Activated B cell treated with CpG ODN at 0.5 μM for 24 hours (primary cell): ENCODE measurements at places on chromosomes 6 and 20. TPM values are rescaled to one million over a fixed set of nuclear protein-coding genes. Genes with fewer than 3 reads are reported as not detected.

Gene GLP1R
- total RNA-seq, result not detected in 2 replicates

Gene FOXC1
- total RNA-seq, result 1.00 and 1.1 TPM in 2 replicates

Gene LY6G6D
- not detected in 2 replicates for total RNA-seq

Gene PRPH2
- total RNA-seq, result 0.07 TPM in 1 of 2 replicates, not detected in the other

Gene MLIP
- total RNA-seq, result not detected in 2 replicates

Gene OR2B6
- not detected in 2 replicates for total RNA-seq

Gene SMLR1
- not detected in 2 replicates for total RNA-seq

Gene FAM83B
- not detected in 2 replicates for total RNA-seq

Gene HTR1B
- not detected in 2 replicates for total RNA-seq

Gene TREM2
- total RNA-seq, result not detected in 2 replicates

Gene MYLK2
- not detected in 2 replicates for total RNA-seq

DNA sequence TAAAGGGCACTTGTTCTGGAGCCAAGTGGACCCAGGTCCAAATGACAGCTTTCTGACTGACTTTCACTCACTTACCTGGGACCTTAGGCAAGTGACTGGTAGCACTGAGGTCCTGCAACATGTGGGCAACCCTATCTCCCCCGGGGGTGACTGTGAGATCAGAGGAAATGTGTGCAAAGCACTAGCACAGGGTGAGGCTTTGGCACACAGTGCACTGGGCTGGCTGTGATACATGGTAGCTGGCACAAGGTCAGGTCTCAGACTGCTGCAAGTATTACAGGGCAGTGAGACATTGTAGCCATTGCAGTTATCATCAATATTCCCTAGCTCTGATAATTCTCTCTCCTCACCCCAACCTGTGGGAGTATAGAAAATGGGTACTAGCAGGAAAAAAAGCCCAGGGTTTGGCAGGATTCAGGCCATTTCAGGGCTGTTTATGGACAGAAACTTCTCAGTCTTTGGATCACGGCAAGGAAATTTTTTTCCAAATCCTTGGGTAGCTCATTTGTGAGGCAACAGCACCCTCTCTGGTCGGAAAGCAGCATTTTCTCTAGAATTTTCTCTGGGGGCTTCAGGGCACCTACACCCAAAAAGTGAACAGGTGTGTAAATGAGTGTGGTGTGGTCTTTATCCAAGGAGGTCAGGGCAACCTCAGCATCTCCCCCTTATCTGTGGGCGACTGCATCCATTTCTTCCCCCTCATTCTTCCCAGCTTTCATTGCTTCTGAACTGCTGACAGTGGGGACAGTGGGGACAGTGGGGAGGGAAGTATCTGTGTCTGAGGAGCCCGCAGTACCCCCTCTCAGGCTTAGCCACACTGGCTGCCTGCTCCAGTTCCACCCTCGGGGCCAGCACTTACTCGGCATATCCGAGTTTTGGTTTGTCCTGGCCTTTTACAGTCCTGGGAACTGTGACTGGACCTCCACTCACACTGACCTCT, 148.7 kb upstream of the PHACTR3 start:
- no peak overlapping the region for H3K27ac ChIP-seq
- peaks cover 8% of the 10 kb centered on the region for H3K27me3 ChIP-seq
- no peak for DNase-seq
- no peak overlapping the region for H3K4me3 ChIP-seq
- no peaks in the 10 kb centered on the region for H3K4me1 ChIP-seq

DNA sequence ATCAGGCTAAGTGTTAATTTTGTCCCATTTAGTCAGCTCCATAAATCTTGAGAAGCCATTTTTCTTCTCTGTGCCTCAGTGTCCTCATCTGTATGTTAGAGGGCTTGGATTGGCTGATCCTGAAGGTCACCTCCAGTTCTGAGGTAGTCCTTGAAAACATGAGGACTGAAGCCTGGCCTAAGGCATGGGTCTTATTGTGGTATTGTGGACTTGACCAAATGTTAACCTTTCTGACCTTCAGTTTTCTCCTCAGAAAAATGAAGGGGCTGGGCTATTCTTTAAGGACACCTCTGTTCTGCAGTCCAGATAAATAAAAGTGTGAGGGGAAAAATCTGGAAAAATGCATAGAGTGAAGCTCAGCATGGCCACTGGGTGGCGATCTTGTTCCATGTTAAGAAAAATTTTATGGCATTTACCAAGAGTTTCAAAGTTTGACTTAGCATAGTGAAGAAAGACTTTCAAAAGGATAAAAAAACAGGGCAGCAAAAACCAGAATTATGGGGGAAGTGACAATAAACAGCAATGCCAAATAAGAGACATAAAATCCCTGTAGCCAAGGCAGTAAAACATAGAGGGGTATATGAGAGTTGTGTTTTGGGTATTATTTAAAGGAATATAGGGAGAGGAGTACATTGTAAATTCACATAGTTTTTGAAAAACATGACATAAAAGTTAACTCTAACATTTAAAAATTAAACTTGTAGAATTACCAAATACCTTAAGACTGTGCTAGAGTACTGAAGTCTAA, 13.2 kb upstream of the TFB1M start:
- no peak overlapping the region for H3K4me3 ChIP-seq
- peaks cover 3% of the 10 kb centered on the region for H3K4me1 ChIP-seq
- H3K36me3 ChIP-seq, result no peaks in the 10 kb centered on the region
- H3K27me3 ChIP-seq, result no peaks in the 10 kb centered on the region

- no peak for DNase-seq
- no peak overlapping the region for H3K27ac ChIP-seq
- H3K4me1 ChIP-seq, result no peaks in the 10 kb centered on the region
- H3K36me3 ChIP-seq, result peaks cover 64% of the 10 kb centered on the region
Observed at GRCh38 chr6:111353912-111354462, 129.0 kb downstream of the REV3L start.

GRCh38 chr20:24568842-24569241, 99.4 kb downstream of the SYNDIG1 start:
- no peaks in the 10 kb centered on the region for H3K36me3 ChIP-seq
- H3K27me3 ChIP-seq, result peaks cover 4% of the 10 kb centered on the region
- H3K27ac ChIP-seq, result no peak overlapping the region
- no peak overlapping the region for H3K4me3 ChIP-seq

- no peaks in the 10 kb centered on the region for H3K36me3 ChIP-seq
- H3K4me3 ChIP-seq, result no peak overlapping the region
- peaks cover 2% of the 10 kb centered on the region for H3K27me3 ChIP-seq
- DNase-seq, result no peak
- H3K4me1 ChIP-seq, result peaks cover 36% of the 10 kb centered on the region
Observed at GRCh38 chr6:11712760-11713159, 65.8 kb downstream of the ADTRP start.

GRCh38 chr6:30615219-30615957, 1.7 kb downstream of the PPP1R10 start:
- peaks cover 67% of the 10 kb centered on the region for H3K36me3 ChIP-seq
- peaks cover 50% of the 10 kb centered on the region for H3K4me1 ChIP-seq
- peak overlapping the region; percentile 99 for H3K27ac ChIP-seq
- H3K4me3 ChIP-seq, result peak overlapping the region; percentile 99
- H3K27me3 ChIP-seq, result no peaks in the 10 kb centered on the region

DNA sequence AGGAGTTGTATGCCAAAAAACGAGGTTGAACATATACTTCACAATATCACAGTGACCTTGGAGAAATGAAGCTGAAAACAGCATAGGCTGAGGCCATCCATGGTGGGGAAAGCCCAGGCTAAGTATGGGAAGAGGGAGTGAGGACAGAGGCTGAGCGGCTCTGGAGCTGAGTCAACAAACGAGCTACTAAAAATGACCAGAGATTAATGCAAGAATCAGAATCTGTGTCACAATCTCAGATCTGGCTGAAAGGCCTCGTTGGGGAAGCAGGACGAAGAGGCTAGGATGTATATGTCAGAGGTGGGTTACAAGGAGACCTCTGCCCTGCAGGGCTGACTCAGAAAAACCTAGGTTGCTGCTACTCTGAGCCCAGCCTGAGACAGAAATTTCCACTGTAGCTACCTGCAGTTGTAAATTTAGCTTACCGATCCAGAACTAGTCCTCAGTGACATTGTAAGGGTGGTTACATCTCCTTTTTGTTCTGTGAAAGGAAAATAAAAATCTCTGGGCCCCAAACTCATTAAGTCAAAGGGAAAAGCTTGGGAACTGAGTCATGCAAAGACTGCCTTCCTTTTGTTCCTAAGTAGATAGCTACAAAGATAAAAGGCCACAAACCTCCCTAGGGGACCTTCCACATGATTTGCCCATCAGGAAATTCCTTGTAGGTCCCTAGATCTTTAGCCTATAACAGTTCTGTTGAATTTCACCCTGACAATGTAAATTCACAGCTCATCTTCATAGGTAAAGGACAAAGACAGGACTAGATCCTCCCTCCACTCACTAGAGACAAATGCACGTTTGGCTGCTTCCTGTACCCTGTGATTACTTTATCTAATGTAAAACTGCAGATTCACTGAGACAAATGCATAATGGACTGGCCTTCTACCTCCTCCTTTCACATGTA, 8.5 kb upstream of the TUBB2A start:
- no peak overlapping the region for H3K27ac ChIP-seq
- no peak overlapping the region for H3K4me3 ChIP-seq
- peaks cover 2% of the 10 kb centered on the region for H3K27me3 ChIP-seq
- no peaks in the 10 kb centered on the region for H3K36me3 ChIP-seq
- H3K4me1 ChIP-seq, result peaks cover 17% of the 10 kb centered on the region
- no peak for DNase-seq

DNA sequence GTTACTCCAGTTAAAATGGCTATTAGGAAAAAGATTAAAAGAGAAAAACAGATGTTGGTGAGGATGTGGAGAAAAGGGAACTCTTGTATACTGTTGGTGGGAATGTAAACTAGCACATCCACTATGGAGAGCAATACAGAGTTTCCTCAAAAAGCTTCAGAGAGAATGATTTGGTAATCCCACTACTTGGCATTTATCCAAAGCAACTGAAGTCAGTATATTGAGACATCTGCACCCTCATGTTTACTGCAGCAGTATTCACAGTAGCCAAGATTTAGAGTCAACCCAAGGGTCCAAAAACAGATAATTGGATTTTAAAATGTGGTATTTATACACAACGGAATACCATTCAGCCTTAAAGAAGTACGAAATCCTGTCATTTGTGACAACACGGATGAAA, 469.5 kb downstream of the QKI start:
- no peak overlapping the region for H3K27ac ChIP-seq
- H3K36me3 ChIP-seq, result no peaks in the 10 kb centered on the region
- H3K27me3 ChIP-seq, result peaks cover 8% of the 10 kb centered on the region
- no peak for DNase-seq
- H3K4me3 ChIP-seq, result no peak overlapping the region
- H3K4me1 ChIP-seq, result peaks cover 14% of the 10 kb centered on the region

GRCh38 chr20:64277571-64278316, 22.2 kb downstream of the PCMTD2 start:
- no peak overlapping the region for H3K27ac ChIP-seq
- H3K4me1 ChIP-seq, result no peaks in the 10 kb centered on the region
- no peak for DNase-seq
- peaks cover 34% of the 10 kb centered on the region for H3K36me3 ChIP-seq
- H3K27me3 ChIP-seq, result no peaks in the 10 kb centered on the region

DNA sequence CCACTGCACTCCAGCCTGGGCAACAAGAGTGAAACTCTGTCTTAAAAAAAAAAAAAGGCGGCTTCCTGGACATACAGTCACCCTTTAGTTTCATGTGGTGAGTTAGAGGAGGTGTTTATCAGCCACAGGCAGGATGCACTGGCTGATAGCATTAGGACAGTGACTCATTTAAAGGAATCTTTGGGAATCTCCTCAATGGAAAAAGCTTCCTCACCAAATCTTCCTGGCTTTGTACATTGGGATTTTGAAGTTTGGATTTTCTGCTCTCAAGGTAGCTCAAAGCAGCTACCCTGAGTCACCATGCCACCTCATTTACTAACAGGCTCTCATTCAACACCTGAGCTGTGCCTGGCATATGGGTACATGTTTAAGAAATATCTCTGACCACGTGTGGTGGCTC, 20.2 kb downstream of the PRPH2 start:
- H3K27ac ChIP-seq, result no peak overlapping the region
- no peak overlapping the region for H3K4me3 ChIP-seq
- no peaks in the 10 kb centered on the region for H3K4me1 ChIP-seq
- no peaks in the 10 kb centered on the region for H3K27me3 ChIP-seq
- H3K36me3 ChIP-seq, result no peaks in the 10 kb centered on the region

GRCh38 chr6:32132110-32132509, 2.0 kb upstream of the FKBPL start:
- H3K27me3 ChIP-seq, result no peaks in the 10 kb centered on the region
- no peak overlapping the region for H3K27ac ChIP-seq
- H3K4me1 ChIP-seq, result peaks cover 32% of the 10 kb centered on the region
- no peak for DNase-seq

DNA sequence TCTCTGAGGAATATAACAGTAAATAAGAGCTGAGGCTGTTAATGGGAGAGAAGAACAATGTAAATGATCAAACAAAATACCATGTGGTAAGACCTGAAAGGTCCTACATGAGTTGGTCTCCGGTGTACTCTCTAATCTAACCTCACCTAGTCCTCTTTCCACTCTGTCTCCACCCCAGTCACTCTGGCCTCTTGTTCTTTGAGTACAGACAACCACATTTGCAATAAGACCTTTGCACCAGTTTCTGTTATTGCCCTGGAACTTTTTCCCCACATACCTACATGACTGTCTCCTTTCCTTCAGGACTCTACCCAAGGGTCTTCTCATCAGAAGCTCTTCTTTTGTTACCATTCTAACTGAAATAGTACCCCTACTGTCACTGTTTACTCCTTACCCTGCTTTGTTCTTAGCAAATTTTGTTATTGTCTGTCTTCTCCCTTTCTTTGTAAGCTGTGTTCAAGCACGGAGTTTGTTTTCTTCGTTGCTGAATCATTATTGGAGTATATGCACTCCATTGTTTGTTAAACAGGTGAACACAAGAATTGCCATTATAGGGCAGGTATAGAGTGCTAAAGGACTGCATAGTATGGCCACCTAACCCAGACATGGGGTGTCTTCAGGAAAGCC, 37.3 kb downstream of the MAPK14 start:
- H3K4me1 ChIP-seq, result peaks cover 29% of the 10 kb centered on the region
- H3K27me3 ChIP-seq, result no peaks in the 10 kb centered on the region
- no peak overlapping the region for H3K27ac ChIP-seq
- H3K36me3 ChIP-seq, result peaks cover 43% of the 10 kb centered on the region

- no peak overlapping the region for H3K27ac ChIP-seq
- H3K27me3 ChIP-seq, result peaks cover 48% of the 10 kb centered on the region
- H3K4me3 ChIP-seq, result no peak overlapping the region
- H3K36me3 ChIP-seq, result no peaks in the 10 kb centered on the region
- no peaks in the 10 kb centered on the region for H3K4me1 ChIP-seq
Observed at GRCh38 chr20:37627060-37627766, 66.6 kb upstream of the CTNNBL1 start.

DNA sequence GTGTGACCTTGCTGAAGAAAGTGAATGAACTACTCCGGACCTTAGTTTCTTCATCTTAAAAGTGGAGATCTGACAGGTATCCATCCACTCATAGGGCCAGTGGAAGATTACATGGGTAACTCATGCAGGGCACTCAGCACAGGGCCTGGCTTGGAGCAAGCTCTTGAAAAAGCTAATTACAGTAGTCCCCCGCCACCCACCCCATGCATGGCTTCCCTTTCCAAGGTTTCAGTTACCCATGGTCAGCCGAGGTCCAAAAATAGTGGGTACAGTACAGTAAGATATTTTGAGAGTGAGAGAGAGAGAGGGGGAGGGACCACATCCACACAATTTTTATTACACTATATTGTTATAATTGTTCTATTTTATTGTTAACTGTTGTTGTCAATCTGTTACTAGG, 7.1 kb upstream of the PMEPA1 start:
- no peak for DNase-seq
- H3K36me3 ChIP-seq, result no peaks in the 10 kb centered on the region
- no peak overlapping the region for H3K4me3 ChIP-seq
- H3K27ac ChIP-seq, result no peak overlapping the region

- H3K27ac ChIP-seq, result no peak overlapping the region
- no peaks in the 10 kb centered on the region for H3K36me3 ChIP-seq
- H3K27me3 ChIP-seq, result peaks cover 68% of the 10 kb centered on the region
- H3K4me1 ChIP-seq, result peaks cover 38% of the 10 kb centered on the region
- H3K4me3 ChIP-seq, result no peak overlapping the region
Observed at GRCh38 chr20:21104466-21104761, 1.7 kb downstream of the LINC00237 start.
